Head of caudate nucleus (tissue), 42 donors: ENCODE measurements at places on chromosomes 12 and 14.

DNA sequence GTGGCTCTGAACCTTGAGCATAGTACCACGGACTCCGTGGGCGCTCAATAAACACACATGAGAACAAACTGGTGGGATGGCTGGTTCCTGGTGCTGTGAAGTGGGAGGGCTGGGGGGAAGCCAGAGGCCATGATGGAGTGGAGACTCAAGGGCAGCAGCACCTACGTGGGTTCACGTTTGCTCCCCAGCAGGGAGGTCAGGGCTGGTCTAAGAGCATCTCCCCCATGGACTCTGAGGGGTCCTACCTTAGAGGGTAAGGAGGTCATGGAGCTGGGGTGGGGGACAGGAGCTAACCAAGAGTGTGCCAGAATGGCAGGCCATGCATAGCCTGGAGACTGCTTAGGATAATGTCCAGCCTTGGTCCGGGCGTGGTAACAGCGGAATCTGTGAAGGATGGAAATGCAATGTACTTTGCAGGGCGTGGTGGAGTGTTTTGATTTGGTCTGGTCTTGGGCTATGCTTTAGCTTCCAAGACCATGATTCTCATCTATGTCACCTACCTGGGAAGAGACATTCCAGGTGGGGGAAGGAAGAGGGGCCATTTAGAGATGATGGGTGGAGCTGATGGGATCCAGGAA, 103.0 kb downstream of the PRMT8 start:
- no peak for DNase-seq

- no peak for DNase-seq
Observed at GRCh38 chr14:90460136-90460535, 63.3 kb downstream of the CALM1 start.

- no peak for DNase-seq
Observed at GRCh38 chr14:31717294-31718085, 156.3 kb downstream of the NUBPL start.

DNA sequence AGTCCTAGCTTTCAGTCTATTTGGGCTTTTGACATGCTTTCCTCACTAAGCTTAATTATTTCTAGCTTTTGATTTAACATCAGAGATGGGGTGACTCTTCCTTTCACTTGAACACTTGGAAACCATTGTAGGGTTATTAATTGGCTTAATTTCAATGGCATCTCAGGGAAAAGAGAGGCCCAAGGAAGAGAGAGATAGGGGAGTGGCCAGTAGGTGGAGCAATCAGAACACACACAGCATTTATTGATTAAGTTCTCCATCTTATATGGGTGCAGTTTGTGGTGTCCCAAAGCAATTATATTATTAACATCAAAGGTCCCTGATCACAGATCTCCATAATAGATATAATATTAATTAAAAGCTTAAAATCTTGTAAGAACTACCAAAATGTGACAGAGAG, 1466.1 kb upstream of the SEL1L start:
- no peak for DNase-seq

GRCh38 chr14:99737451-99737951, 53.4 kb downstream of the CYP46A1 start:
- DNase-seq = peak; percentile 67

DNA sequence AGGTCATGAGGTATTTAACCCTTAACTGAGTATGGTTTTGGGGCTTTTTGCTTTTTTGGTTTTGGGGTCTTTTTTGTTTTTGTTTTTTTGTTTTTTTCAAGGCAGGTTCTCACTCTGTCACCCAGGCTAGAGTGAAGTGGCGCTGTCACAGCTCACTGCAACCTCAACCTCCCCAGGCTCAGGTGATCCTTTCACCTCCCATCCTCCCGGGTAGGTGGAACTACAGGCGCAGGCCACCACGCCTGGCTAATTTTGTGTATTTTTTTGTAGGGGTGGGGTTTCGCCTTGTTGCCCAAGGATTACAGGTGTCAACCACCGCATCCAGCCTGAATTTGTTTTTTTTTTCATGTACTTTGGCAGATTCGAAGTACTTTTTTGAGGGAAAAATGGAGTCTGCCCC, 19.9 kb downstream of the RAP1B start:
- no peak for DNase-seq

GRCh38 chr14:67510836-67511235, 22.3 kb upstream of the PLEKHH1 start:
- DNase-seq = no peak

DNA sequence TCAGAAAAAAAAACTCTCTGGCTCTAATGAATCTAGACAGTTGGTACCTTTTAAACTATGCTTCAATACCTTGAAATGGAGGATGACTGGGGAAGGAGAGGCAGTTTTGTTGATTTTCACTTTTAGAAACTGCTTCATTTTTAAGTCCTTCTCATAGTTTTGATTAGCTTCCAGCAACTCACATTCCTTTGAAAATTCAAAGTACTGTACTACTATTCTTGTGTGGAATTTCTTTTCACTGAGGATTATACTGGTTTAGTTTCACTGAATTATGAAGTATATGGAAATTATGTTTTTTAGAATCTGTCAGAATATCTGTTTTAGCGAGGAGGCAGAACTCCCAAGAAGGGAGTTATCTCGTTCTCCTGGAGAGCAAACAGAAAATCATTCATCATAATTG, 116.3 kb downstream of the TGFB3 start:
- DNase-seq = no peak

DNA sequence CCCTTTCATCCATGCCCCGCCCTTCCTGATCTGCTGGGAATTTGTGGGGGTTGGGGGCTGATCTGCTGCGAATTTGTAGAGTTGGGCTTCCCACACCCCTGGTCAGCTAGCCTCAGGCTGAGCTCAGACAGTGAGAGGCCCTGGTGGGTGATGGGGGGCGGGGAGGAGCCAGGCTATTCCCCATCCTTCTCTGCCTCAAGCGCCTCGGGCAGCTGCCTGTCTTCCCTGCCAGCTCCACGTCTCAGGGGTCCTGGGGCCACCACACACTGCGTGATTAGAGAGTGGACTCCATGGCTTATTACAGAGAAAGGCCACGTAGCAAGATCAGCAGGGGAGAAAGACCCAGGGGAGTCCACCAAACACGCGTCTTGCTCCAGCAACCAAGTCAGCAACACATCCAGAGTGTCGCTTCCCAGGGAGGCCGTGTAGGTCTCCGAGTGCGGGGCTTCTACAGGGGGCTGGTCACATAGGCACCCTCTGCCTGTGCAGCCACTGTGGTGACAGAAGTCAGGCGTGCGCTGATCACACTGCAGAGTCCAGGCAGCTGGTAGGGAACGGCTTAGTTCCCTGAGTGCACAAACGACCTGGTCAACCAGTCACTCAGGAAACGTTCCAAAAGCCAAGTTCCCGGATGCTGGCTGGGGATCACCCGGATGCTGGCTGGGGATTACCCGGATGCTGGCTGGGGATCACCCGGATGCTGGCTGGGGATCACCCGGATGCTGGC, 254.4 kb upstream of the SFSWAP start:
- no peak for DNase-seq

DNA sequence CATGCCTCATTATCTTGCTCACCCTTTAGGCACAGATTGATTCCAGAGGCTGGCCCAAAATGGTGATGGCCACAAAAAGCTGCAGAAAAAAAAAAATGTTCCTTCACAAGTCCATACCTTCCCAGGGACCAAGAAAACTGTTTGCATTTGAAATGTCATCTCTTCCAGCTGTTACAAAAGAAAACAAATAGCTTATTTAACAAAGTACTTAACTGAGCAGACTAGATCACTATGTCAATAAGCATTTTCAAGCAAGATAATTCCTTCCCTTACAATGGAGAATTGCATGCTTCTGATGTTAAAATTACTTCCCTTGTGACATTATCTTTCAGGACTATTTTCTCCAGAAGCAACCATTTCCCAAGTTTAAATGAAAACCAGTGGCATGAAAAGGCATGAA, 377.9 kb upstream of the KITLG start:
- DNase-seq = no peak

- no peak for DNase-seq
Observed at GRCh38 chr12:57744194-57744776, 554 bp upstream of the TSPAN31 start.

DNA sequence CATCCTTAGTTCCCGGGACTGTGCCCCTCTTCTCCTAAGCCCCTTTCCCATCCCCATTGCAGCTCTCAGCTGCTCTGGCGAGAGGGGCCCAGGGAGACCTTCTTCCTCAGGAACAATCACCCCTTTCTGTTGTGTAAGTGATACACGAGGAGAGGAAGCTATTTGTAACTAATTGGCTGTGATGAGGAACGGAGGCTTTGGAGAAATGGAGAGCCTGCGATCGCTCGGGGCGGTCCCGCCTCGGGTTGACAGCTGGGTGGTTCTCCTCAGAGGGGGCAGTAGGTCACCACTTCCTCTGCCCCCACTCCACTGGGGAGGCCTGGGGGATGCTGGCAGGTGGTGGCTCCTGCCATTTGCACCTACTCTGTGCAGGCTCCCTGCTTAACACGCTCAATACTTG, 6.6 kb upstream of the PGF start:
- DNase-seq = no peak

GRCh38 chr14:93490001-93490400, 59.3 kb downstream of the UNC79 start:
- no peak for DNase-seq

DNA sequence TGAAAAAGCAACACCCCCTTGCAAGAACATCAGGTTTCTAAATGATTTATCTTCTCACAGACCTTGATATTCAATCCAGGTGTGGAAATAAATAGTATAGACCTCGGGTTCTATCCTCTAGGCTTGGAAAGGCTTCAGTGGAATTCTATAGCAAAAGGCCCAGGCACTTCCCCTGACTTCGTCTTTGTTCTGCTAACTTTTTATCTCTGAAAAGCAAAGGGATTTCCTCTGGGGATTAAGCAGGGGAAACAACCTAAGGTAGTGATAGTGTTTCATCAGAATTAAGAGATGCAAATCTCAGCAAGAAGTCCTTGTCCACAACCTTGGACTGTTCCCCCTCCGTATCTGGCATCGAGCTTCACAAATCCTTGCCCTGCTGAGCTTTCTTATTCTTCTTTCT, 59.5 kb upstream of the DUSP6 start:
- DNase-seq = no peak

- no peak for DNase-seq
Observed at GRCh38 chr14:85575617-85575898, 45.6 kb downstream of the FLRT2 start.

DNA sequence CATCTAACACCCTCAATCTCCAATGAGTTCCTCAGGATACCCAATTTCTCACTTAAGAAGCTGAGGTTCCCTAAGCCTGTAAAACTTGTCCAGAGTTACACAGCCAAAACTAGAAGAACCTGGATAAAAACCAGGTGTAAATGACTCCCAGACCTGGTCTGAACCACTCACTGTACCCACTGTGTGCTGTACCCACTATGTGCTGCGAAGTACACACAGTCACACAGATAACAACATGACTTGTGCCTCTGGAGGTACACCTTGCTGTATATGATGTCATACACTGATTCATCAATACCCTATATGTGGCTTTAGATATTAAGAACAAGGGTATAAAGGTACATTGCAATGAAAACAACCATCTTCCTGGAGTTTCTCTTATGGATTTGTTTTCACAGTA, 66.1 kb downstream of the PPM1H start:
- DNase-seq = no peak

DNA sequence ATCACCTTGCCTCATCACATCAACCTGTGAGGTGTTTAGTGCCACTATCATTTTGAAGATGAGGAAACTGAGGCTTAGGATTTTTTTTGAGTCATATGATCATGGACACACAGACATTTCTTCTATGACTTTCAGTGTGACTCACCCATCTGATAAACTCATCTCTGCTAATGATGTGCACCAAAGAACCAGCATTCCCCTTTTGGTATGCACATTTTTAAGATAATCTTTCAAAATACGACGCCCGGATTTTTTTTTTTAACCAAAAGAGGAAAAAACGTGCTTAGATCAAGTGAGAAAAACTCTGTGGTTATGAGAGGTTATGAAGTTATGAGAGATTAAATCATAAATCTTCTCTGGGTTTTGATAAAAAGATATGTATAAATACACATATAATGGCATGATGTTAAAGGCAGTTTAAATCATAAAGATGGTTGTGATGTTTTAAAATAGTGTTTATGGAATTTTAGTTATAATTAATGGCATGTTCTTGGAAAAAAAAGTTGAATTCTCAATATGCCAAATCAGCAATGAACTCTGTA, 948.1 kb downstream of the TMTC2 start:
- no peak for DNase-seq

DNA sequence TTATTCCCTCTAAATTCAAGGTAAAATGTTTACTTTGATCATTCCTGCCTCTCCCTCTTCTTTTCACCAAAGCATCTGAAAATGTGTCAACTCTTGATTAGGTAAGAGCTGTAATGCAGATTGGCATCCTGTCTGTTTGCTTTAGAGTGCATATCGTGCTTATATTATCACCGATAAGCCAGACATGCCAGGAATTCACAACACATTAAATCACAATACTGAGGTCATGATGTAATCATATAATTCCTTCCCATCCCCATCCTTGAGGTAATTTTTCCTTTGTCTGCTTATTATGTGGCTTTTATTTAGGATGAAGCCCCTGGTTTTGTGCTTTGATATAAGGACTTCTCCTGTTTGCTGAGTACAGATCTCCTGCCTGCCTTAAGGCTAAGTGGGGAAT, 10.2 kb downstream of the DDX47 start:
- no peak for DNase-seq

DNA sequence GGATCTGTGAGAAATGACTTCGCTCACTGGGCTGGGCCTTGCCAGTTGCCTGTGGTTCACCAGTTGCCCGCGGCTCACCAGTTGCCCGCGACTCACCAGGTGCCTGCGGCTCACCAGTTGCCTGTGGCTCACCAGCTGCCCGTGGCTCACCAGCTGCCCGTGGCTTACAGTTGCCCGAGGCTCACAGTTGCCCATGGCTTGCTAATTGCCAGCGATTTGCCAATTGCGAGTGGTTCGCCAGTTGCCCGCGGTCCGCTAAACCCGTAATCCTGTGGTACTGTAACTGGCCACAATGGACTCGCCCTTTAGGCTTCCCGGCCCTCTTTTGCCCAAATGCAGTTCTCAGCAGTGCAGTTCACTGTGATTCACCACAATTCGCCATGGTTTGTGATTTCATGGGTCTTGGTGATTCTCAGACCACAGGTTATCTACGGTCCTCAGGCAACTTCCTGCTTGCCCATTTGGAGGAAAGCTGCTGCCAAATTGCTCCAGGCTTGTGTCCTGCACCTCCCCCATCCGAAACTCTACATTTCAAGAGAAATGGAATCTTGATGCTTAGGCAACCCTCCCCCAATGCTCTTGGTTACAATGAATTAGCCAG, 15.0 kb upstream of the MEG3 start:
- DNase-seq = no peak

- no peak for DNase-seq
Observed at GRCh38 chr12:92194561-92194960, 48.9 kb upstream of the BTG1 start.
